ENCODE measurements at places on chromosomes 7 and 10.

- DNase-seq = no peak
These were observed 573.0 kb upstream of the PCDH15 start for GRCh38 chr10:55374060-55374459.

DNA sequence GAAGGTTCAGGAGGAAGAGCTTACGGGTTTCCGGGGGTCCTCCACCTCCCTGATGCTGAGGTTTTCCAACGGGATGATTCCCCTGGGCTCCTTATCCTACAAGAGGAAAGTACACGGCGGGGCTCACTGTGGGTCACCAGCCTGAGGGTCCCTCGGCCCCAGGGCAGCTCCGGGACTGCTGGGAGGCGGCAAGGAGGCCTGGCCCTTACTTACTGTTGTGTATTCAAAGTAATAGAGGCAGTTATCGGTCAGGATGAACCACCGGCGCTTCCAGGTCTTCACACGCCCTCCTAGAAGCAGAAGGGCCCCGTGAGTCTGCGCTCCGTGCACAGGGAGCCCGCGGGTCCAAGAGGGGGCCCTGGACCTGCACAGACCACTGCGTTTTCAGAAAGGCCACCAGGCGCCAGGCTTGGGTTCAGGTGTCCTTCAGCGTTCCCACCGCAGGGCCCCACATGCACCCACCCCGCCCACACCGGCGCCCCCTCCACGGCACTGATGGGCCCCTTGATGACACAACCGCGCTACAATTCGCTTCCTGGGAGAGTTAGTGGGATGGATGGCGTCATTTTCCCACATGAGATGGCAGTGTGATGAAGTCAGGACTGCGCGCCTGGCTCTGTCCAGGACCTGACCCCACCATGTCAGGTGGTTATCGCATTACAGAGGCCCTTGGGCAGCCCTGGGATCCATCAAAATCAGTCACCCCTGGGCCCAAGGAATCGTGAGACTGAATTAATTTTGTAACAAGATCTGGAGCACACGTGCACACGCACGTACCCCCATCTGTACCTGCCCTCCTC is 106.7 kb downstream of the CYTH3 start:
- no peak for DNase-seq

DNA sequence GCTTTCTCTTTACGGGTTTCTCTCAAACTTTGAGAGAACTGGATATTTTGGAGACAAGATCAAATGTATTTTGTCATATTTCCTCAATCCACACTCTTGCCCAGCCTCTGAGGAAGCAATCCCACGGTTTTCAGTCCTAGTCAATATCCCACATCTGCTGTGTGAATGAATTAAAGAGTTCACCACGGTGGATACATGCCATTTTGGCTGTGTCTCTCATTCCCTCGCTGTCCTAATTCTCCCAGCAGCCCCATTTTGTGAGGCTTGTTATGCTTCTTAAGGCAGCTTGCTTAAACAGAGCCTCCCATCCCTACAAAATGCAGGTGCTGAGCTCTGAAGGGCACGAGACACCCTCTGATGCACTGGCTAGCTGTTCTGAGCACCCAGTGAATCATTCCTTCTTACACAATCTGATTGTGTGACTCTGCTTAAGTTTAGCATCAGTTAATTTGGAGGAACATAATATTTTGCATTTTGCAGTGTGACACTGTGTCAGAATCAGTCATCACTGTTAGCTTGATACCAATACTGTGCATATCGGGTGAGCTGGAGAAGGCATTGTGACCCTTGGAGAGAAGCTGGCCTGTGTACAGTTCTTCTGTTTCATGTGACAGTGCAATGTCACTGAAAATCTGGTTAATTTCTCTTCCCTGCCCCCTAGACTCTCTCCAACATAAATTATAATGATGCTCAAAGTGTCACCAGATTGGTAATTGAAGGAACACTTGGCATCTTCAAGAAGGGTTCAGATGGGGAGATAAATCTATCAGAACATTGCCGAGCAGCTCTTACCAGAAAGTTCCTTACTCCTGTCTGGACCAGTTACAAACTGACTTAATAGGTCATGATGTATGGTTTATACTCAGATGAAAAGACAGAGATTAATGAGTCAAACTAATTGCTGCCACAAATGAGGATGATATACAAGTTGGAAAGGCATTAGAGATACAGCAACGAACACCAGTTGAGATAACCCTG is 103.7 kb upstream of the AOAH start:
- DNase-seq = no peak

DNA sequence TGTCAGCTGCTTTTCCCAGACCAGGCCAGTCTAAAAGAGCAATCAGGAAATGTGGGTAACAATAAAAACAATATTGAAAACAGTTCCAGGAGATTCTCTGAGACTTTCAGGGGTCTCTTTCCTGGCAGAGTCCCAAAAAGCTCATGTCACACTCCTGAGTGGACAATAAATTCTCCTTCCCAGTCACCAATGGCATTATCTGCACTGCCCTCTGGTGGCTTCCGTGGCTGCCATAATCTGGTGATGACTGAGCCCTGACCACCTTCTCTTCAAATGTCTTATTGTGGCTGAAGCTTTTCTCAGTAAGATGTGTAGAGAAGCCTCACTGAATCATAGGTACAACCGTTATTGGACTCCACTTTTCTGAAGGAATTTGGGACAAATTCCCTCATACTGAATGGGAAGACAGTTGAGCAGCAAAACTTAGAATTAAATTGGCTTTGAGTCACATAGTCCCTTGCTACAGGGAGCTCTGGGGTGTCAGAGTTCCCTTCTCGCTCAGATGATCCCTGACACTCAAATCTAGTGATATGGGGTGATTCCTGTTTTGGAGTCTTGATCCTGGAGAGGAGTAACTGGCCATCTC is 24.4 kb upstream of the ASAH2 start:
- peak; percentile 7 for DNase-seq

GRCh38 chr7:139152149-139152548 is 42.6 kb upstream of the ZC3HAV1 start:
- DNase-seq = no peak

DNA sequence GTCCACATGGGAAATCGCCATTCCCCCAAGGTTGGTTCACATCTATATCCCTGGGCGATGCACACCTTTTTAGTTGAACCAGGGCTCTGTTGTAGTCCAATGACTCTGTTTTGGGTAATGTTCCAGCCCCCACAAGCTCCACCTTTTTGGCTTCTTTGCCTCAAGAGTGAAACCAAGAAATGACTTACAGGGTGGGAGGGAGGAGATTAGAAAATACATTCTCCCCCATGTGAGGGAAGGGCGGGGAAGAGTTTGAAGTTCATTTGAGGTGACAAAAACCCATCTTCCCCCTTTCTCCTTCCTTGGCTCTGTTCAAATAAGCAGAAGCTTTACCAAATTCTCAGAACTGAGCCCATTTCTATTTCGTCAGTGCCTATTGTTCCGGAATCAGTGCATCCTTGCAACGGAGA is 82.8 kb downstream of the GATA3 start:
- DNase-seq = no peak

- DNase-seq = no peak
These were observed 490.5 kb downstream of the TCERG1L start for GRCh38 chr10:130820880-130821482.

DNA sequence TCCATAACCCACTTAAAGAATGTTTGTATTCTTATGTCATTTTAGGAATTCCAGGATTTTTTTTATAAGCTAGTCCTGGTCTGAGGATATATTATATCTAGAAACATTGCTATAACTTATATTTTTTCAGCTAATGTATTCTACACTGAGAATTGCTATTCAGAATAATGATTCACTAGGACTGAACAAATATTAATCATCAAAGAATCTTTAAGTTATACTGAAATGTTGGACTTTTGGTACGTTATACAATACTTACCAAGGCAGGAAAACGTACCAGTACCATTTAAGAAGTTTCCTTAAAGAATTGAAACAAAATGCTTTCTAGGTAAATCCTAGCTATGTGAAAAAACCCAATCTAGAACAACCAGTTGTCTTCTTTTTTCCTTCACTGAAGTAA is 18.4 kb downstream of the PTTG1IP2 start:
- no peak for DNase-seq

GRCh38 chr10:31018962-31019361 is 12.7 kb downstream of the ZNF438 start:
- DNase-seq = peak; percentile 85

DNA sequence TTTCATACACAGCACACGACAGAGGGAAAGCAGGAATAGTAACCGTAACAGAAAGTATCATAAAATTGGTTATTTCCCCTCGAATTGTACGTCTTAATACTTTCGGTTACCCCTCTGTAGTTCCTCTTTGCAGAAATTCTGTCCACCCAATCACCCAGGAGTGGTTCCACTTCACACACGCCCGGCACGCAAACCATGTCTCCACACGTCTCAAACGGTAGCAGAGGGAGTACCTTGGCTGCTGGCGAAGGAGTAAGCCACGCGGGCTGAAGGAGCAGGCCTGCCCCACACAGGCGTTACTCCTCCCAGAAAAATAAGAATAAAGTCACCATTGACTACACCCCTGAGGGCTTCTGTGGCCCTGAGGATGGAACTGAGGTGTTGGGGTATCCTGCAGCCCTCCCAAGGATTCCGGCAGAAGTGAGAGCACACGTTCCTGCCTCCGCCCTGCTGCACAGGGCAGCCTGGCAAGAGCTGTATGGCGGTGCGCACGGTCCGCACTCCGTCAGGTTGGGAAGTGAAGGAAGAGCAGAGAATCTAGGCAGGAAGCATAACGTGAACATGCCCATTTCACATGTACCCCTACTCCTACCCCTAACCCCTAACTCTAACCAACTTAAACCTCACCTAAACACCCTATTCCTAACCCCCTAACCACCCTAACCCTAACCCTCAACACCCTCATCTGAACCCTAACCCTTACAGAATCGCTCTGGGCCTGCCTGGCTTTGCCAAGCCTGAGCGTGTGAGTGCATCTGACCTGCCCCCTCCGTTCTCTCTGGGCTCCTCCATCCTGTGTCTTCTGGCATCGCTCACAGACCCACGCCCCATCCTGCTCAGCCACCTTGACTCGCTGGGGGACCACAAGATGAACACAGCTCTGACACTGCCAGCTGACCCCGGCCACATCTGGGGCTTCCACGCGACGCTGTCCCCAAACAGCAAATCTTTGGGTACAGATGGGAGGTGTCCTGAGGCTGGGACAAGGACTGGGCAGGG is 18.2 kb downstream of the GPR146 start:
- DNase-seq = no peak

- DNase-seq = no peak
These were observed 5.8 kb downstream of the MTPN start for GRCh38 chr7:135971366-135971725.

GRCh38 chr10:30215623-30216022 is 133.5 kb downstream of the MTPAP start:
- DNase-seq = peak; percentile 18

DNA sequence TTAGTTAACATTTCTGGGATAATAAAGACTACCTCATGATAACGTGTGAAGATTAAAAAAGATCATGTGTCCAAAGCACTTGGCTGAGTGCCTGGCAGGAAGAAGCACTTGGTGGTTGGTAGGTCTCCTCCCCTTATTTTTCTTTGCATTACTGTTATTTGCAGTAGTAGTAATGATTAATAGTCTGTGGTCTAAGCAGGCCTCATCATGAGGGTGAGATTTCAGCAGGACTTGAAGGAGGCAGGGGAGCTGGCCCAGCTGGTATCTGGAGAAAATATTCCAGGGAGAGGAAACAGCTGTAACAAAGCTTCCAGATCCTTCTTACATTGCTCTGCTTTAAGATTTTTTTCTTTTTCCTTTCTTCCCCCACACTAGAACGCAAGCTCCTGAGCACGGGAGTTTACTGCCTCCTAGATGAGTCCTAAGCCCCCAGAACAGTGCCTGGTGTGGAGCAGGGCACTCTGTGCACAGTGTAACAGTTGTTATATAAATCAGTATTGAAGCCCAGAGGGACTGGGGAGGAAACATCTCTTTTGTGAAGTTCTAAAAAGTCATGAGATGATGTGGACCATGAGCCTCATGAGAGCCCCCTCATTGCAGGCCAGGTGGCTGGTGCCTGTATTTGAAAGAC is 31.1 kb upstream of the RHEB start:
- DNase-seq = peak; percentile 13

DNA sequence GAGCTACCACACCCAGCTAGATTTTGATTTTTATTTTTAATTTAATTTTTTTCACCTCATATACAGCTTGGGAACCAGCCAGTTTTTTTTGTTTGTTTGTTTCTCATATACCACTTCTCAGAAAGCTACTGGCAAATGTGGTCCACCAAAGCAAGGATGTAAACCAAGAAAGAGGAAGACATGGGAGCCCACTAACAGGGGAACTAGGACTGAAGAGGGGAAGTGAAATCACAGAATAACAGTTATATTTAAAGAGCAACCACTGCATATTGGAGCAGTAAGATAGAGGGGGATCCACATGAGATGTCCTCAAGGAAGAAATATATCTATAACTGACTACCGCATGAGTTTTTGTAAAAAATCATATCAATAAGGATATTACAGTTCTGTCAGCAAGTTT is 10.5 kb downstream of the CPVL start:
- no peak for DNase-seq

- peak; percentile 93 for DNase-seq
These were observed 54.5 kb downstream of the COA1 start for GRCh38 chr7:43674559-43675436.

- no peak for DNase-seq
These were observed 11.2 kb upstream of the SPOCK2 start for GRCh38 chr10:72099600-72099921.

GRCh38 chr10:1166828-1167275 is 110.7 kb downstream of the WDR37 start:
- DNase-seq = no peak

GRCh38 chr7:2663121-2663886 is 24.7 kb upstream of the AMZ1 start:
- no peak for DNase-seq

DNA sequence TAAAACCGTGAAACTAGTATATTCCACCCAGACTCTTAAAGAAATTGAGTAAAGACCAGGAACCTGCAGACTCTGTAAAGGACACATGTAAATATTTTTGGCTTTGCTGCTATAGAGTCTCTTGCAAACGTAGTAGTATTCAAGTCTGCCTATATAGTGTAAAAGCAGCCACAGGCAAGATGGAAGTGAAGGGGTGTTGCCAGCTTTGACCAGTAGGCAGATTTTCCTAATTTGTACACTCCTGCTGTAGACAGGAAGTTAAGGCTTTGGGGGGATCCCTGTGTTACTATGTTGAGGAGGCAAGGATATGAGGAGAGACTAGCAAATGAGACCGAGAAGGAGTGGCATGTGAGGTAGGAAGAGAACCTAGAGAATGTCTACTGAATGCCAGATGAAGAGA is 27.7 kb downstream of the WAC start:
- DNase-seq = no peak

- DNase-seq = no peak
These were observed 200.0 kb downstream of the ZMYND11 start for GRCh38 chr10:335151-335800.

GRCh38 chr7:92723205-92723604 is 113.2 kb downstream of the CDK6 start:
- DNase-seq = no peak
